ENCODE measurements at places on chromosomes 1 and 21.

- no peaks in the 10 kb centered on the region for H3K36me3 ChIP-seq
- no peak for DNase-seq
- no peak overlapping the region for H3K27ac ChIP-seq
Measured at GRCh38 chr21:40158366-40158765, 291.1 kb downstream of the PCP4 start.

GRCh38 chr1:90710579-90711536 is 6.2 kb downstream of the BARHL2 start:
- no peak overlapping the region for H3K4me3 ChIP-seq
- H3K27me3 ChIP-seq = peaks cover 100% of the 10 kb centered on the region
- peaks cover 4% of the 10 kb centered on the region for H3K36me3 ChIP-seq

DNA sequence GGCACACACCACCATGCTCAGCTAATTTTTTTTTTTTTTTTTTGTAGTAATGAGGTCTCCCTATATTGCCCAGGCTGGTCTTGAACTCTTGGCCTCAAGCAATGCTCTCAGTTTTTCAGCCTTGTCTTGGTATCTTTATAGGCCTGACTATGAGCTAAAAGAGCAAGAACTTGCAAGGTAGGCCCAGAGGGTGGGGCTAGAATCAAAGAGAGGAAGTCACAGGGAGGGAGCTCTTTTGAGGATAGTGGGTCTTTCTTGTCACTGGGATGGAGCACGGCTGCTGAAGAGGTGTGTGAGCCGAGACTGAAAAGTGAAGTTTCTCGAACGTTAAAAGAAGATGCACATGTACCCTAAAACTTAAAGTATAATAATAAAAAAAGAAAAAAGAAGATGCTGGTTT is 260.0 kb upstream of the BEND5 start:
- no peaks in the 10 kb centered on the region for H3K27me3 ChIP-seq
- DNase-seq = no peak
- no peak overlapping the region for H3K27ac ChIP-seq
- no peak overlapping the region for H3K4me3 ChIP-seq
- H3K36me3 ChIP-seq = no peaks in the 10 kb centered on the region
- H3K4me1 ChIP-seq = no peaks in the 10 kb centered on the region

- H3K4me1 ChIP-seq = no peaks in the 10 kb centered on the region
- H3K4me3 ChIP-seq = no peak overlapping the region
- H3K36me3 ChIP-seq = no peaks in the 10 kb centered on the region
- DNase-seq = no peak
Measured at GRCh38 chr1:43879414-43879813, 54.2 kb upstream of the ARTN start.

DNA sequence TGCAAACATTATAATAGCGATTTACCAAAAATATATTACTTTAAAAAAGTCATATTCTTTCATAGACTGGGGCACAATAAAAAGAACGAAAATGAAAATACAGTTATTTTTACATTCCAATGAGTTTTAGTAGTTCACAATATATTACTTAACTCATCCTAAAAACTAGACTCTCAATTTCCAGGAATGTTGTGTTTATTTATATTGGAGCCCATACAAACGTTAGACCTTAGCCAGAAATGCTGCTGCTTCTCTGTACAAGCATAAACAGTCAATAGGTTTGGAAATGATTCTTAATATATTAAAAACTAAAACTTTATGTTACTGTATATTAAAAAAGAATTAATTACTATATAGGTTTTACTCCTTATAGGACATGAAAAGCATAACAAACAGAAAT is 302.3 kb downstream of the BRINP3 start:
- no peak overlapping the region for H3K4me3 ChIP-seq
- peaks cover 5% of the 10 kb centered on the region for H3K4me1 ChIP-seq
- no peak overlapping the region for H3K27ac ChIP-seq
- H3K36me3 ChIP-seq = no peaks in the 10 kb centered on the region

DNA sequence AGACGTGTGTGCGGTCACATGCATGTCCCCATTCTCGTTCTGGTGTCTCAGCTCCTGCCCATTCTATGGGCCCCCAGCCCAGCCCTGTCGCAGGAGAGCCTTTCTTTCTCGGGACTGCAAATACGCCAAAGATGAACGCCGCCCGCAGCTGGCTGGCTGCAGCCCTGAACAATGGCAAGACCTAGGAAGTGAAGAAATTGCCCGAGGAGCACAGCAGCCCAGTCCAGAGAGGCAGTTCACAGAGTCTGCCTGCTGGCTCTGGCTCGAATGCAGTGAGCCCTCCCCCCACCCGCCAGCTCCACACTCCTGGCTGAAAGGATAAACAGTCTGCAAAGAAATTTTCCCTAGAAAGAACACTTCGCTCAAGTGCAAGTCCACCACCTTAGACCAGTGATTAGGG is 23.3 kb downstream of the PAX7 start:
- peaks cover 4% of the 10 kb centered on the region for H3K36me3 ChIP-seq
- peaks cover 14% of the 10 kb centered on the region for H3K4me1 ChIP-seq
- no peak overlapping the region for H3K27ac ChIP-seq
- no peak for DNase-seq
- peaks cover 97% of the 10 kb centered on the region for H3K27me3 ChIP-seq
- no peak overlapping the region for H3K4me3 ChIP-seq

DNA sequence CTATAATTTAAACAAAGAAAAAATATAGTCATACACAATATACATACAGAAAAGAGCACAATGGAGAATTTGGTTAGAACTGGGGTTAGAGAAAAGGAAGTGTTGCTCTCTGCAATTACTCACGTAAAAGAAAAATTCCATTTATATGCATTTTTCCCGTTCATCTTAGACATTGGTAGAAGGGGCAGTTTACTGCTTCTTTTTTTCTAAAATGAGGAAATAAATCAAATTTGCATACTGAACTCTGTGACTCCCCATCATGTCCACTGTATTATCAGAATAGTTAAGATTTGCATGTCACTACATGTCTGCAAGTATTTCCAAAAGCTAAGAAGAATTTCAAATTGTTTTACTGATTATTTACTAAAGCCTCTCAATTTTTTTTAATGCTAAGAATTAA is 44.1 kb upstream of the C1orf105 start:
- H3K4me1 ChIP-seq = peaks cover 31% of the 10 kb centered on the region
- H3K27me3 ChIP-seq = no peaks in the 10 kb centered on the region
- no peaks in the 10 kb centered on the region for H3K36me3 ChIP-seq
- no peak overlapping the region for H3K27ac ChIP-seq
- H3K4me3 ChIP-seq = no peak overlapping the region

DNA sequence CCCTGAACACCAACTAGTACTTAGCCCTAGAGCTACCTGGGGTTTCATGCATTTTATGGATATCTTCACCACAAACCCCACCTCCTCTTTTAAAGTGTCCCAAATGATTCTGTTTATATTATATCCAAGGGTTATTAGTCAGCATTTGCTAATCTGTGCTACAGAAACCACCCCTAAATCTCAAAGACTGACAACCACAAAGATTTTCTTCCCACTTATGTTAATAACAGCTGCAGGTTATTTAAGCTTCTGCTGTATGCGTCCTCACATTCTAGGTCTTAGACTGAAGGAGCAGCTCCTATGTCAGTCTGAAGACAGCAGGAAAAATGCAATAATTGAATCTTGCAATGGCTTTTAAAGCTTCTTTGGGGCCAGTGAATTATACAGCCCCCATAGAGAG is 11.2 kb upstream of the PHC2 start:
- DNase-seq = no peak
- H3K36me3 ChIP-seq = no peaks in the 10 kb centered on the region
- H3K4me1 ChIP-seq = peaks cover 34% of the 10 kb centered on the region
- peaks cover 8% of the 10 kb centered on the region for H3K27me3 ChIP-seq
- no peak overlapping the region for H3K4me3 ChIP-seq

- H3K4me1 ChIP-seq = no peaks in the 10 kb centered on the region
- H3K4me3 ChIP-seq = no peak overlapping the region
- peaks cover 7% of the 10 kb centered on the region for H3K27me3 ChIP-seq
- no peak overlapping the region for H3K27ac ChIP-seq
- no peak for DNase-seq
- H3K36me3 ChIP-seq = no peaks in the 10 kb centered on the region
Measured at GRCh38 chr1:247494767-247495166, 36.9 kb upstream of the OR2B11 start.

DNA sequence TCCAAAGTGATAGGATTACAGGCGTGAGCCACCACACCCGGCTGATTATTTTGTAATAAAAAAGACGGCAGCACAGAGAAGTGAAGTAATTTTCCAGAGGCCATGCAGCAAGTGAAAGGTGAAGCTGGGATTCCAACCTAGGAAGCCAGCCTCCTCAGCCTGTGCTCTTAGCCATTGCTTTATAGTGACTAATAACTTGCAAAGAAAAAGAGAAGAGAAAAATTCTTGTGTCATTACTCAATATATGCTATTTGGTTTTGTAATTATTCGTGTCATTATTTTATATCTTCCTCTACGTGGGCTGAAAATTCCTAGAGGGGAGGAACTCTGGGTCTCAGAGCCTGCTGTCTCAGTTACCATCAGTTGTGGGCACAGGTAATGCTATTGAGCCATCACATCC is 1.6 kb upstream of the IER5 start:
- peaks cover 17% of the 10 kb centered on the region for H3K27me3 ChIP-seq
- peak overlapping the region; percentile 99 for H3K4me3 ChIP-seq
- H3K27ac ChIP-seq = no peak overlapping the region
- peaks cover 9% of the 10 kb centered on the region for H3K36me3 ChIP-seq

DNA sequence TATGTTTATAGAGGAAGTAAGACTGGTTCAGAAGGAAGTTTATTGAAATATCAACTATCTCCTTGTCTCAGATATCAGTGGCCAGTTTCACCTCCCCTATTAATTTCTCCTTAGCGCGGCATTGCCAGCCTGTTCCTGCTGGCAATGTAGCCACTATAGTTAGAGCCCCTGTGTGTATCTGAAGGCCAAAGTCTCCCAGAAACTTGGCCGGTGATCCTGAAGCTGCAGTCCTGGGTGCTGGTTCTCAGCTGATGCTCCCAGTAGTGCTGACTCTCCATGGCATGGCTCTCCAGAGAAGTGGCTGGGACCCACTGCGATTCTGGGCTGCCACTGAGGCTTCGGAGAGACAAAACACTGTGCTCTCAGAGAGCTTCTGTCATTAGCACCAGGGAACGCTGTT is 59.9 kb downstream of the TNN start:
- no peak overlapping the region for H3K27ac ChIP-seq
- H3K36me3 ChIP-seq = no peaks in the 10 kb centered on the region
- no peak overlapping the region for H3K4me3 ChIP-seq
- H3K4me1 ChIP-seq = peaks cover 20% of the 10 kb centered on the region
- H3K27me3 ChIP-seq = peaks cover 4% of the 10 kb centered on the region
- no peak for DNase-seq

GRCh38 chr1:245750261-245750660 is 595.5 kb downstream of the KIF26B start:
- H3K27me3 ChIP-seq = peaks cover 3% of the 10 kb centered on the region
- DNase-seq = no peak
- peaks cover 19% of the 10 kb centered on the region for H3K36me3 ChIP-seq
- no peak overlapping the region for H3K27ac ChIP-seq
- H3K4me1 ChIP-seq = peaks cover 19% of the 10 kb centered on the region

DNA sequence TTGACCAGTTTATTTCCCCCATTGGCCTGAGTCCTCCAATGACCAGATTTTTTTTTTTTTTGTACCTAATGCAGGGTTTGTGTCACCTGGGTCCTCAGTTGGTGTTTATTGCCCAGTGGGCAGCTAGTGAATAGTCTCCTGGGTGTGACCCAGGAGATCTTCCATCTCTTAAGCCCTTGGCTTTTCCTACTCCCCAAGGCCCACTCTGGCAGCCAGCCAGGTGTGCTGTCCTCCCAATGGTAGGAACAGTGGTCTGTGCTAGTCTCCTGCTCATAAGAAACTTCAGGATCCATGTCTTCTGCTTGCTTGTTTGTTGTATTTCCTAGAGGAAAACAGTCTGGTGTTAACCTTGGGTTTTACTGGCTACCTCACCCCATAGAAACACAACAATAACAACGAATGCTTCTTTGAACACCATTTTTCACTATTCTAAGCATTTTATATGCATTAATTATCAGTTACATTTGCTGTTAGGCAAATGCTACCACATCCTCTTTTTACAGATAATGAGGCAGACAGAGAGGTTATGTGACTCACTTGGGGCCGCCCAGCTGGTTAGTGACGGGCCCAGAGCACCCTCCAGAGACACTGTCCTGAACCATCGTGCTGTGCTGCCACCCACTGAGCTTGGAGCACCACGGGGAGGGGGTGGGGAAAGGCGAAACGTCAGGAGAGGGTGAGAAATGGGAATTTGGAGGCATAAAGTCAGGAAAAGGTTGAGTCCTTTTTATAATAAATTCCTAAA is 107.5 kb downstream of the HIVEP3 start:
- no peak overlapping the region for H3K27ac ChIP-seq
- no peaks in the 10 kb centered on the region for H3K27me3 ChIP-seq
- peaks cover 5% of the 10 kb centered on the region for H3K4me1 ChIP-seq
- DNase-seq = no peak

DNA sequence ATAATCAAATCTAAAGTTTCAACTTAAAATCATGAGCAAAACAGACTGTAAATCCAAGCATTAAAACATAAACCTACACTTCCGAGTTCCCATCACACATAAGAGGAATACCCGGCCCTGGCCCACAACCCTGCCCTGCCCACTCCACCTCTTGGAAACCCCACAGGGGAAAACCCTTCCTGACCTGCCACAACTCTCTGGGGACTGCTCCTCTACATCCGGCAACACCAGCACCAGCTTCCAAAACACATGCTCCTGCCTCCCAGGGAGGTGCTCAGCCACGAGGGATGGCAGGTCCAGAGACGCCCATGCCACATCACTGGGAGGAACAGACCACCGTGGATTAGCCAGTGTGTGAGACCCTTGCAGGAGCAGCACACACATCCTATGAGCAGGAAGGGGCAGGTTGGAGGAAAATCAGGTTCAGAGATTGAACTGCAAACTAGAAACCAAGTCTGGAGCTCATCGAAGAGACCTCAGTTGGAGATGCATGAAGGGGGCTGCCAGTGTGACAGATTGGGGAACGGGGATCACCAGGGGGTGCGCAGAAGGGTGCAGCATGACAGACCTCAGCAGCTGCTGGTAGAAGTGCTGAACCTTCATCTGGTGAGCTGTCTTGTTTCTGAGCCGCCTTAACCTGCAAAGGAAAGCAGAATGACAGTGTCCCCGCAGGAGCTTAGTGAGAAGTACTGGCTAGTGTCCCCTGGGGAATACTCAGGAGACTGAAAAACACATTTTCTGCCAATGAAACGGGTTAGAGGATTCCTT is 25.8 kb upstream of the LSS start:
- no peaks in the 10 kb centered on the region for H3K27me3 ChIP-seq
- H3K4me3 ChIP-seq = no peak overlapping the region
- no peak for DNase-seq
- H3K4me1 ChIP-seq = no peaks in the 10 kb centered on the region

GRCh38 chr1:228335406-228336307 is 71.0 kb downstream of the TRIM11 start:
- H3K4me1 ChIP-seq = no peaks in the 10 kb centered on the region
- no peaks in the 10 kb centered on the region for H3K27me3 ChIP-seq
- DNase-seq = peak; percentile 62
- H3K27ac ChIP-seq = no peak overlapping the region
- no peaks in the 10 kb centered on the region for H3K36me3 ChIP-seq

- peaks cover 37% of the 10 kb centered on the region for H3K27me3 ChIP-seq
- H3K4me3 ChIP-seq = no peak overlapping the region
- H3K36me3 ChIP-seq = peaks cover 4% of the 10 kb centered on the region
- H3K4me1 ChIP-seq = peaks cover 23% of the 10 kb centered on the region
- H3K27ac ChIP-seq = no peak overlapping the region
- no peak for DNase-seq
Measured at GRCh38 chr1:41764656-41765055, 154.1 kb downstream of the HIVEP3 start.

- DNase-seq = no peak
- H3K27ac ChIP-seq = no peak overlapping the region
- no peaks in the 10 kb centered on the region for H3K36me3 ChIP-seq
- no peak overlapping the region for H3K4me3 ChIP-seq
- no peaks in the 10 kb centered on the region for H3K27me3 ChIP-seq
- H3K4me1 ChIP-seq = peaks cover 7% of the 10 kb centered on the region
Measured at GRCh38 chr1:200262326-200262965, 147.4 kb downstream of the ZNF281 start.
